Activated naive CD8-positive, alpha-beta T cell treated with anti-CD3 and anti-CD28 coated beads for 36 hours (primary cell): ENCODE measurements at places on chromosomes 5 and 9. TPM values are rescaled to one million over a fixed set of nuclear protein-coding genes. Genes with fewer than 3 reads are reported as not detected.

DNA sequence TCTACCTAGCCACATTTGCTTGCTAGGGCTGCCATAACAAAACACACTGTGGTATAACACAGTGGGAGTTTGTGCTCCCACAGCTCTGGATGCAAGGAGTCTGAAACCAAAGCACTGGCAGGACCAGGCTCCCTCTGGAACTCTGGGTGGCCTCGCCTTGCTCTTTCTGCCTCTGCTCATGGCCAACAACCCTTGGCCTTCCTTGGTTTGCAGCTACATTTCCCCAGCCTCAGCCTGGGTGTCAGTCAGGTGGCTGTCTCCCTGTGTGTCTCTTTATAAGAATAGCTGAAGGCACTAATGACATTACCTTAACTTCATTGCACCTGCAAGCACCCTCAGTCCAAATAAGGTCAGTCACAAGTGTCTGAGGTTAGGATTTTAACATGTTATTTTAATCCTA lies 101.0 kb upstream of the IRX2 start:
- no peak for DNase-seq

DNA sequence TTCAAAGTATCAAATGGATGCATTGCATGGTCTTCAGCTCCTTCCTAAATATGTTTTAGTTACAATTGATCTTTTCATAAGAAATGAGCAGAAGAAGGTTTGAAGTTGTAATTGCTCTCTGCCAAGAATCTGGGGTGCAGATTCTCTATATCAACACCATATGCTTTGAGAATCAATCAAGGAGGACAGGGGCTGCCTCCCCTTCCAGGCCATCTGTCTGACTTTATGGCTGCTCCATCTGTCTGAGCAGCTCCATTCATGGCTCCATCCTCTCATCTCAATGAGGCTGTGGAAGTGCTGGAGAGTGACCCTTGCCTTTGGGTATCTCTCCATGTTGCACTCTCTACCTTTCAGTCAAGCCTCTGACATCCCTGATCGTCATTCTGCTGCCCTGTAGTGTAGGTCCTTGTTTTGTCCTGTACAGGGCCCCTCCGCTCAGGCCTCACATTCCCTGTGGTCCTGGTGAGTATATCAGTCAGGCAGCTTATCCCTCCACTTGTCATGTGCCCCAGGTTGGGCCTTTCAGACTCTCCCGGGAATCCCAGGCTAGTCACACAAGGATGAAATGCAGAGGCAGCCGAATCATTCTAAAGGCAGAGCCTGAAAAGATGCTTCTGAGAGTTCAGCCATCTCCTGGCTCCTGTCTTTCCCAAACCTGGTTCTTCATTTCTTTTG lies 14.0 kb upstream of the SV2C start:
- no peak for DNase-seq

GRCh38 chr9:75712700-75713099 lies 177.8 kb upstream of the PCSK5 start:
- no peak for DNase-seq

CNTFR gene
- not detected for total RNA-seq

ANKRD34B gene
- total RNA-seq: not detected

DNA sequence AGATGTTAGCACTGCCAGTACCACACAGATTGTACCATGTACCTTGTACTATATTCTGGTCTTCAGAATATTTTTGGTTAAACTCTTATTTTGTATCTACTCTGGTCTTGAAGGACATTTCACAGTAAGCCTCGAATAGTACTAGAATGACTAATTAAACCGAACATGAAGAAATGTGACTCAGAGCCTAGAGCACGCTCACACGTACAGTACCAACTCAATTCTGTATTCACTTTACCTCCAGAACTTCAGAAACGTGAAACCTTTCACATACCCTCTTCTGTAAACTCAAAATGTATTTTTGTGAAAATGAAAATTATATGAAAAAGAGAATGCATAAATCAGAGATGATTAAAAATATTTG lies 112.8 kb downstream of the MVB12B start:
- no peak for DNase-seq

NPDC1 gene
- total RNA-seq: 13.5 TPM

DNA sequence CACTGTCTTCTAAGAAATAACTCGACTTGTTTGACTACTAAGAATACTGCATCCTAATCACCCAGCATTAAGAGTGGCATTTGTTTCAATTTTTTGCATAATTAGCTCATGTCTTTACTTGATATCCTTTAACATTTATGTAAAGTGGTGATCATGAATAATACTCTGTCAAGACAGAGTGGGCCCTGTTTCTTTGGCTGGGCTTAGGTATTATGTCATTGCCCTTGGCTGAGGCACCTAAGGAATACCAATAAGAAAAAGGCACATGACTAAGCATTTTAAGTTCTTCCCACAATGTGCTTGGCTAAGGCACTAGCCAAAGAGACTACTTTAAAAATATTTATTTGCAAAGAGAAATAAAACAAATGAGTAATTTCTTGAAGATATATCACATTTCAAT lies 308.1 kb downstream of the CTNND2 start:
- no peak for DNase-seq

CXCL14 gene
- not detected for total RNA-seq

GRCh38 chr5:135245521-135246499 lies 153.2 kb downstream of the MACROH2A1 start:
- DNase-seq: no peak

DNA sequence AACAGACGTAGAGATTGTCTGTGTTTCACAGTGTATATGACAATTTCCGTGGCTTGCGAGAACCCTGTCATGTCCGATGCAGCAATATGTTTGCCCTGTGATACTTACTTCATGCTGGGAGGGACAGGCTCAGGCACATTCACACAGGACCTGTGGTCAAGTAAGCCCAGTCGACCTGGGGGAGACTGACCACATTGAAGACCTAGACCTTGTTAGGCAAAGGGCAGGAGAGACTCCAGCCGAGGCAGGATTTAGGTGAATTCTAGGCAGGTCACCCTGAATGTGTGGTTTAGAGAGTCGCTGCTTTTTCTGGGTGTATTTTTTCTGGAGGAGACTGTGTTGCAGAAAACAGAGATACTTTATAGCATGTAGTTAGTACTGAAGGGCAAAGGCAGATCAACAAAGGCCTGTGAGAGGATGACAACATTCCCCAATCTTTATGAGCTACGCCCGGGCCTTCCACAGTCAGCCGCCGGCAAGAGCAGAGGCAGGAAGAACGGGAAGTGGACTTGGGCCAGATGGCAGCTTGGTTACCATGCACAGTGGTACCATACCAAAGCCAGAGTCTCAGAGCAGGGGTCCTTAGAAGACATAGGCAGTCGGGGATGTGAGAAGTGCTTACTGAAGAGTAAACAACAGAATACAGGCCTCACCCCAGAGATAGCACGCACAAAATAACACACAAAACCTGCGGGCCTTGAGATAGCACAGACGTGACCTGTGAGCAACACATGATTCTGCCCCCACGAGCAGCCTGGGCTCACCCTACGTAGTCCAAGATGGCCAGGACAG lies 220.7 kb downstream of the CACNA1B start:
- DNase-seq: no peak

GRCh38 chr9:9565700-9566099 lies 1047.1 kb downstream of the PTPRD start:
- no peak for DNase-seq

ASS1 gene
- 5.1 TPM for total RNA-seq

LEAP2 gene
- total RNA-seq: 1.8 TPM

CORO2A gene
- 8.2 TPM for total RNA-seq

DNA sequence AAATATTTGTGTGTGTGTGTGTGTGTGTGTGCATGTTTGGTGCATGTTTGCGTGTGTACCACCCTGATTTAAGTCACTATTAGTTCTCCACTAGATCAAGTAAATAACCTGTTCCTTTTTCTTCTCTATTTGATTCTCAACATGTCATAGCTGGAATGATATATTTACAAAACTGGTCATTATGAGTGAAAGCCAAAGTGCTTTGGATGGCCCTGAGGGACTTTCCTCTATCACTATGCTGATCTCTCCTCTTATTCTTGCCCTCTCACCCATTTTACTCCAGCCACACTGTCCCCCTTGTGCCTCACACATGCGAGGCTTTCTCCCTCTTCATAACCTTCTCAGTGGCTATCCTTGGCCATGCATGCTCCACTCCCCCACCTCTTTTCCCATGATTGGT lies 144.6 kb upstream of the NMUR2 start:
- DNase-seq: no peak

GRCh38 chr9:105670315-105670714 lies 8.1 kb downstream of the TAL2 start:
- no peak for DNase-seq

DNA sequence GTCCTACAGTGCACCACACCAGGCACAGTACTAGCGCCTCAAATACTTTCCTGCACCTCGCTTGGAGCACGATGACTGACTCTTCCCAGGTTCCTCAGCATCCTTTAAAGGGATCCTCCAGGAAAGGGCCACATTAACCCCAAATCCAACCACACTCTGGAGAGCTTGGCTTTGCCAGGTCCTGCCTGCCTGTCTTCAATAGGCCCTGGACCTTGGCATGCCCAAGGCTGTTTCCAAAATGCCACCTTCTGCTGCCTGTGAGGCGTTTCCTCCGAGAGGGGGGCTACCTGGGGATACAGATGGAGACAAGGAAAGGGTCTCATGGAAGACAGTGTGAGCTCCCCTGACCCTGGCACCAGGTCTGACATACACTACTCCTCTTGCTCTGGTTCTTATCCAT lies 169.9 kb downstream of the DAB2IP start:
- DNase-seq: no peak

ANXA1 gene
- total RNA-seq: 35.1 TPM

PCDHGB3 gene
- total RNA-seq: not detected

DNA sequence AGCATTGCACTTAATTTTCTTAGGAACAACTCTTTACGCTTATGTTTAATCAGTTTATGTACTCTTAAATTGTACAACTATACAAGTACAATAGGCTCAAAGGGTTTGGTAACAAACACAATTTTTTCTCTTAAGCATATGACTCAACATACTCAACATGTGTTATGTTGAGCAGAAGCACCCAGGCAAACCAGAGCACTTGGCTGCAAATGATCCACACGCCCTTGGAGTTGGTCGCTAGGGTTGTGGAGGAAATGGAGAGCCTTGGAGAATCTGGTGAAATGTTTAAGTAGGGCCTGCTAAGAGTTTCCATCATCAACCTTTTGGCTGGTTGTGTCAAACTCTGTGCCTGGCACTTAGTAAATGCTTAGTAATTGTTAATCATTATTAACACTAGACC lies 25.1 kb upstream of the MIER3 start:
- no peak for DNase-seq

DNA sequence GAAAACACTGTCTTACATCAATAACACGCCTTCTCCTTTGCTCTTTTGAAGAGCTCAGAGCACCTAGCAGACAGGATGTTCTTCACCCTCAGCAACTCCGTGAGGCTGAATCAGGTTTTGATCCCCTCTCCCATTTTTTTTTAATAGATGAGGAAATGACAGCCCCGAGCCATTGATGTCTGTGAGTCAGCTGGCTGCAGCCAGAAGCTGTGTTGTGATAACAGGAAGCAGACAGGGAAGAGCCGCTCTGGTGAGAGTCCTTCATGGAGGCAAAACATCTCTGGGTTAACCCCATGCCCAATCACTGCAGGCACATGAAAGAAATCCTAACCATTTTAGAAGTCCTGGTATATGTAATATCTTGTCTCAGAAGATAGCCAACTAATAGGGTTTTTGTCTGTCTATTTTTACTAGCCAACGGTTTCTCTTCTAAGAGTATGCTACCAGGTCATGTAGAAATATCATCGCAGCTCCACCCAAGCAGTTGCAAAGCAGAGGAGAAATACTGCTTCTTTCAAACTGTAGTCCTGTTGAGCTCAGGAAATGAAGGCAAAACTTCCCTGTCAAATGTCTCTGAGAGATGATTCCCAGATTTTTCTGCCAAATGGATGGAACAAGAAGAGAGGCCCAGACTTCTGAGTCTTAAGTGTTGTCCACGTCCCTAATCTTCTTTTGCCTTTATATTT lies 568.9 kb downstream of the CCDC171 start:
- DNase-seq: no peak

DNA sequence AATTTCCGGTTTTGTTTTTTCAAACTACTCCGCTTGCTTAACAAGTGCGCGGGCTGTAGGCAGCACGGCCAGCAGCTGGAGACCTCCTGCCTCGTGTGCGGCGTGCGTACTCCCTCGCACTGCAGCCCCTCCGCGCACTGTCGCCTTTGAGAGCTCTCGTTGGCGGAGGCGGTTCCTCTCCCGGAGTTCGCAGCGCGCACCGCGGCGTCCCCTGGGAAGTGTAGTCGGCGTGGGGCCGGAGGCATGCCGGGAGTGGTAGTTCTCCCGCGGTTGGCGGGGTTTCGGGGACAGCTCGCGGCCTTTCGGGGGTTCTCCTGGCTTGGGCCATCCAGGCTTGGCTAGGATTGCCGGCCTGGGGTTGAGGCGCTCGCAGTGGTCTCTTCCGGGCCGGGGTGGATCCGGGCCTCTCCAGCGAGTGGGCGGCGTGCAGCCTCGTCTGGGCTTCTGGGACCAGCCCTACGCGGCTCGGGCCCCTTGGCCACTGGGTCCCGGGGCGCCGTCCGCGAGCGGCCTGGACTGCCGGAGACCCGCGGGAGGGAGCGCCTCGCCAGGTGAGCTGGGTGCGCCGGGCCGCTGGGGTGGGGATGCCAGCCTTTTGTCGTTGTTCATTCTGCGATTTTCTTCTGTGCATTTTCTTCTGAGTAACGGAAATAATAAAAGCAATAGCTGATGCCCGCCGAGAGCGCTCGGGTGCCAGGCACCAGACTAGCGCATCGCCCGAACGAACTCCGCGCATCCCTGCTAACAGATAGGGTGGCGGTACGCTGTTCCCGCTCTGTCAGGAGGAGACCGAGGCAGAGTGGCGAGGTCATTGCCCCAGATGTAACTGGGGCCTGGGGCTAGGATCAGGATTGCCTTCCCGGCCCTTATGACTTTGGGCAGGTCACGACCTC lies at the start of gene ZNF354C:
TSS of gene ZNF354C (plus strand) at position 258 of the 893 bp plus-strand sequence. CDS start 1,696 bp downstream, outside the sequence.
- peak; percentile 90 for DNase-seq

SETX gene
- 34.9 TPM for total RNA-seq

DNA sequence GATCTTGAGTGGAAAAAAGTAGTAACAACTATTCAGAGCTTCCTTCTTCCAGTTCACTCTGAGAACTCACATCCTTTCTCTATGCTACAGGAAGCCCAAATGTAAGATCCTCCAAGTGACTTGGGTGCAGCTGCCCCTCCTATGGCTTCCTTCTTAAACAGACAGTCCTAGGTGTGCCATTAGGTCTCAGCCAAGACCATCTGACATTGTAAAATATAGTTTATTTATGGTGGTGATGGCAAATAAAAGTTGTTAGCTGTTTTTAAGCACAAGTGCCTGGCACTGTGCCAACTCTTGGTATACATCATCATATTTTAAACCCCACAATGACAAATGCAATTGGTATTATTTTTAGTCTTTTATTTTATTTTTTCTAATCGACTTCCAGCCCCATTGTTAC lies 58.1 kb downstream of the TMEM252 start:
- DNase-seq: no peak

GRCh38 chr9:97545486-97545885 lies 44.0 kb downstream of the TMOD1 start:
- DNase-seq: no peak

DNA sequence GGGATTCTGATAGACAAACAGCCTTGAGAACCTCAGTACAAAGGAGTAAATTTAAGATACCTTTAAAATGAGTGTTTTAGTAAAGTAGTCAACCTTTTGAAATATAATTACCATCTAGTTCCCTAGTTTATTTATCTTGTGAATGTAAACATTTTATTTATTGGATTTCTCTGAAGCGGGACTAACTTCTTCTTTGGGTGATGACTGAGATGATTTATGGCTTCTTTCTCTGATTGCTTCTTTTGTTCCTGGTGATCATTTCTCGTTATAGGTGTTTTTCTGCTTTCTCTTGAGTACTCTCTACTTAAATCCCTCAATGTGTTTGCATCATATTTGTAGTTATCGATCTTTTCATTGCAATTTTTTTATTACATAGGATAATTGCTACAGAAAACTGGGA lies 33.2 kb downstream of the PRDM6 start:
- no peak for DNase-seq

- no peak for DNase-seq
Observed at GRCh38 chr5:27502236-27502635, 463.9 kb upstream of the CDH9 start.
